Mesendoderm (in vitro differentiated cells): ENCODE measurements at places on chromosomes 1 and 21.

GRCh38 chr1:17233675-17234320 lies 15.1 kb upstream of the PADI3 start:
- H3K27me3 ChIP-seq, result no peaks in the 10 kb centered on the region
- H3K27ac ChIP-seq, result no peak overlapping the region
- no peaks in the 10 kb centered on the region for H3K4me1 ChIP-seq

- no peaks in the 10 kb centered on the region for H3K36me3 ChIP-seq
- no peak overlapping the region for H3K4me3 ChIP-seq
- no peaks in the 10 kb centered on the region for H3K4me1 ChIP-seq
- DNase-seq, result no peak
Measured at GRCh38 chr1:7721940-7722669, 49.0 kb upstream of the VAMP3 start.

DNA sequence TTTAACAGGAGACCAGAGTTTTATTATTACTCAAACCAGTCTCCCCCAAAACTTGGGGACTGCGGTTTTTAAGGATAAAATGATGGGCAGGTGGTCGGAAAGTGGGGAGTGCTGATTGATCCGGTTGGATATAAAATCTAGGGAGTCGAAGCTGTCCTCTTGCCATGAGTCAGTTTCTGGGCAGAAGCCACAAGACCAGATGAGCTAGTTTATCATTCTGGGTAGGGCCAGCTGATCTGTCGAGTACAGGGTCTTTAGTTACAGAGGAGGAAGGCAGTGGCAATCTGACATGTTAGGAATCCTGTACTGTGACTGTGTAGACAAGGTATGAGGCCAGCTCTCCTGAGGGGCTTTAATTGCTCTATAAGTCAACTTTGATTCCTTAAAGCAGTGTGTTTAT lies 22.9 kb upstream of the FOXE3 start:
- H3K27ac ChIP-seq, result no peak overlapping the region
- no peaks in the 10 kb centered on the region for H3K4me1 ChIP-seq
- no peaks in the 10 kb centered on the region for H3K36me3 ChIP-seq

- no peak overlapping the region for H3K27ac ChIP-seq
- H3K36me3 ChIP-seq, result no peaks in the 10 kb centered on the region
- H3K4me3 ChIP-seq, result no peak overlapping the region
- no peak for DNase-seq
- H3K4me1 ChIP-seq, result no peaks in the 10 kb centered on the region
- no peaks in the 10 kb centered on the region for H3K27me3 ChIP-seq
Measured at GRCh38 chr21:14879458-14879857, 185.3 kb downstream of the NRIP1 start.

- no peaks in the 10 kb centered on the region for H3K27me3 ChIP-seq
- H3K4me3 ChIP-seq, result no peak overlapping the region
- no peak overlapping the region for H3K27ac ChIP-seq
- H3K4me1 ChIP-seq, result peaks cover 4% of the 10 kb centered on the region
- no peaks in the 10 kb centered on the region for H3K36me3 ChIP-seq
Measured at GRCh38 chr1:94858276-94858675, 38.1 kb downstream of the SLC44A3 start.

DNA sequence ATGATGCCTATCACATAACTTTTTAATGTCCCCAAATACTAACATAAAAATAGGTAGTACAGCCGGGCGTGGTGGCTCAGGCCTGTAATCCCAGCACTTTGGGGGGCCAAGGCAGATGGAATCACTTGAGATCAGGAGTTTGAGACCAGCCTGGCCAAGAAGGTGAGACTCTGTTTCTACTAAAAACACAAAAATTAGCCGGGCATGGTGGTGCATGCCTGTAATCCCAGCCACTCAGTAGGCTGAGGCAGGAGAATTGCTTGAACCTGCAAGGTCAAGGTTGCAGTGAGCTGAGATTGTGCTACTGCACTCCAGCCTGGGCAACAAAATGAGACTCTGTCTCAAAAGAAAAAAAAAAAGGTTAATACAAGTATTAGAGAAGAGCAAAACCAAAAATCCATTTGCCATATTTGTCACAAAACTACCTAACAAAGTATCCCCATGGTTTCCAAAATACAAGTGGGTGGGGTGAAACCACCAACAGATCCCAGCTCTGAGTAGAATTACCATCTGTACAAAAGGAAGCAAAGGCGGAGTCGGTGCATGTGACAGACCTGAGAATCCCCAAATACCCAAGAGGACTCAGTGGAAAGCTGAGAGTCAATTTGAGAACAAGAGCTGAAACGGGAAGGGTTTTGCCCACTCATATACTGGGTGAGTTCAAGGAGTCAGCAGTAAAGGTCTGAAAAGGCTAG lies 113.2 kb downstream of the TOMM20 start:
- H3K27me3 ChIP-seq, result no peaks in the 10 kb centered on the region
- no peak overlapping the region for H3K27ac ChIP-seq
- peaks cover 2% of the 10 kb centered on the region for H3K4me1 ChIP-seq
- no peak for DNase-seq

DNA sequence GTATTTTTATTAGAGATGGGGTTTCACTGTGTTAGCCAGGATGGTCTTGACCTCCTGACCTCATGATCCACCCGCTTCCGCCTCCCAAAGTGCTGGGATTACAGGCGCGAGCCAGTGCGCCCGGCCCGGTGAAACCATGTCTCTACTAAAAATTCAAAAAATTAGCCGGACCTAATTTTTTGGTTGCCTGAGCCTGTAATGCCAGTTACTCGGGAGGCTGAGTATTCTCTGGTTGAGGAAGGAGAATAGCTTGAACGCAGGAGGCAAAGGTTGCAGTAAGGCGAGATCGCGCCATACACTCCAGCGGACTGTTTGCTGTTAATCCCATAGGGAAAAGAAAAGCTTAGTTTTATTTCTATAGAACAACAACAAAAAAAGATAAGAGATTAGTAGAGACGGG lies 29.9 kb upstream of the HJV start:
- H3K27me3 ChIP-seq, result no peaks in the 10 kb centered on the region
- H3K4me1 ChIP-seq, result no peaks in the 10 kb centered on the region
- no peak overlapping the region for H3K4me3 ChIP-seq
- no peak for DNase-seq
- no peaks in the 10 kb centered on the region for H3K36me3 ChIP-seq

DNA sequence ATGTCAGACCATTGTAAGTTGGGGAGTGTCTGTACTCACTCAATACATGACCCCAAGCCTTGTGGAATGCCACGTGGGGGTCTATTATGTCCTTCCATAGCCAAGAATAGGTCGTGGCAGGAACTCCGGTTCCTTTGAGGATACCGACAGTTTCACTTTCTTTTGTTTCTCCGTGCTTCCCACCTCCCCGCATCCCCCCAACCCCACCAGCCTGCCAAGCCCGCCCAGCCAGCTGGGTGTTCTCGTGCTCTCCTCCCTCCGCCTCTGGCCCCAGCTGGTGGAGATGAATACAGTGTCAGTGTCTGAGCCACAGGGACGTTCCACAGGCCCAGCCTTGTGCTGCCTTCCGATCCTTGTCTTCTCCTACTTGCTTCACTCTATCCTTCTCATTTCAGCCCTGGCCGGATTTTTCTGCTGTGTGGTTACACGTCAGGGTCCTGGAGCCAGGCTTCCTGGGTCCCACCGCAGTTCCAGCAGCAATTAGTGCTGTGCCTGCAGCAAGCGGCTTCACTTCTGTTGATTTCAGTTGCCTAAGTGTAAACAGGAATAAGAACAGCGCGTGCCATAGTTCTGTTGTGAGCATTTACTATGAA lies 4.1 kb upstream of the AGTRAP start:
- DNase-seq, result peak; percentile 62
- H3K27me3 ChIP-seq, result no peaks in the 10 kb centered on the region
- no peaks in the 10 kb centered on the region for H3K36me3 ChIP-seq
- H3K4me3 ChIP-seq, result no peak overlapping the region
- no peak overlapping the region for H3K27ac ChIP-seq

DNA sequence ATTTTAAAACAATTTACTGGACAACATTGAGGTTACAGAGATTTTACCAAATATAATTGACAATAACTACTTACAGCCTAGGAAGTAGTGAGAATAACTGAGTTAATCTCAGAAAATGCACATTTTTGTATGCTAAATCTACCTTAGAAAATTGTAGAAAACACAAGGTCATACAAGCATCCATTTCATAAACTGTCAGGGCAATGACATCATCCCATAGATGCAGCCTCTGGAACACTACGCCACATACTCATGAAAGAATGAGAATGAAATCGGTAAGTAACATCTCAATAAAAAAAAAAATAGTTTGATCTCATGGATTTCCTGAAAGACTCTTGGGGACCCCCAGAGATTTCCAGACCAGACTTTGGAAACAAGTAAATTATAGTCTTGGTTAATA lies 28.9 kb upstream of the BARHL2 start:
- no peaks in the 10 kb centered on the region for H3K36me3 ChIP-seq
- H3K27me3 ChIP-seq, result no peaks in the 10 kb centered on the region
- no peak for DNase-seq

- no peaks in the 10 kb centered on the region for H3K36me3 ChIP-seq
- H3K4me3 ChIP-seq, result no peak overlapping the region
- H3K27me3 ChIP-seq, result no peaks in the 10 kb centered on the region
- peak; percentile 3 for DNase-seq
- H3K27ac ChIP-seq, result no peak overlapping the region
- no peaks in the 10 kb centered on the region for H3K4me1 ChIP-seq
Measured at GRCh38 chr1:105462308-105462707, 1594.2 kb upstream of the PRMT6 start.

DNA sequence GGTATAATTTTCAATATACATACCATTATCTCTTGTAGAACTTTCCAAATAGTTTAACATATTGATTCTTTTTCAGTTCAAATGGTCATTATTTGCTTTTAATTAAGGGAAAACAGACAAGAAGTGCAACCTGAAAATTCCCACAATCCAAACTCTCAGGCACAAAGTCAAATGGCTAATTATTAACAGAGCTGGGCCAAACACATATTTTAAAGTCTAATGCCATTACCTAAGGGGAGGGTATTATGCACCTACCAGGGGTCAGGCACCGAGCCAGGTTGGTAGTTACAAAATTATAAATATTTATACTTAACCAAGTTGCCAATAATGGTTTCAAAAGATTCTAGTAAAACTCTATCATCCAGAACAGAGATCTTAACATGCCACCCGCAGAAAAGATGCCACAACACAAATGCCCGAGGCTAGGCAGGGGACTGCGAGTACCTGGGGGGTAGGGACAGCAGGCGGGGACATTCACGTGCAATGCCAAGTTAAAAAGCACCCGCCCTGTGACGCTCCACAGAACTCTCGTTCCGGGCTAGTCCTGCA lies 15.0 kb downstream of the LBR start:
- peaks cover 14% of the 10 kb centered on the region for H3K4me1 ChIP-seq
- no peaks in the 10 kb centered on the region for H3K36me3 ChIP-seq
- H3K27ac ChIP-seq, result no peak overlapping the region
- H3K4me3 ChIP-seq, result no peak overlapping the region
- DNase-seq, result no peak
- no peaks in the 10 kb centered on the region for H3K27me3 ChIP-seq

GRCh38 chr1:219566951-219567947 lies 45.7 kb downstream of the ZC3H11B start:
- H3K4me1 ChIP-seq, result no peaks in the 10 kb centered on the region
- no peaks in the 10 kb centered on the region for H3K27me3 ChIP-seq
- H3K4me3 ChIP-seq, result no peak overlapping the region
- DNase-seq, result peak; percentile 47

- no peaks in the 10 kb centered on the region for H3K4me1 ChIP-seq
- H3K4me3 ChIP-seq, result no peak overlapping the region
- DNase-seq, result no peak
- no peaks in the 10 kb centered on the region for H3K27me3 ChIP-seq
- no peak overlapping the region for H3K27ac ChIP-seq
Measured at GRCh38 chr1:8481650-8482380, 163.9 kb downstream of the SLC45A1 start.

GRCh38 chr1:82646888-82647287 lies 846.2 kb downstream of the ADGRL2 start:
- no peak overlapping the region for H3K4me3 ChIP-seq
- H3K4me1 ChIP-seq, result peaks cover 4% of the 10 kb centered on the region
- H3K27me3 ChIP-seq, result no peaks in the 10 kb centered on the region
- DNase-seq, result no peak

DNA sequence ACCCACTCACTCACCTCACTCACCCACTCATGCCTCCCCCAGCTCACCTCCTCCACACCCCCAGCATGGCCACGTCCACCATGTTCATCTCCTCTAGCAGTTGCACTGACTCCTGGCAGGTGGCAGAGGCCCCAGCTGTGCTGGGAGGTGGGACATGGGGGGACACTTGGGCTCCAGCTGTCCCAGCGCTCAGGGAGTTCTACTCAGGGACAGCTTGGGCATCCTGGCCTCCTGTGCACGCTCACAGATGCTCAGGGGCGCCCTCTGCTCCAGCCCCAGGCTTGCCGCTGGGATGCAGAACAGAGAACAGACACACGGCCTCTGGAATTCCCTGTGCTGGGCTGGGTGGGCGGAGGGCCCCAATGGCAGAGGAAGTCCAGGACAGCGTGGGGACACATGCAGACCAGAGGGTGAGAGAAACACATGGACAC lies 5.2 kb downstream of the KRTAP10-8 start:
- H3K27me3 ChIP-seq, result no peaks in the 10 kb centered on the region
- no peaks in the 10 kb centered on the region for H3K36me3 ChIP-seq
- H3K4me1 ChIP-seq, result peaks cover 4% of the 10 kb centered on the region
- H3K27ac ChIP-seq, result no peak overlapping the region

- H3K4me1 ChIP-seq, result no peaks in the 10 kb centered on the region
- no peaks in the 10 kb centered on the region for H3K36me3 ChIP-seq
- H3K27ac ChIP-seq, result no peak overlapping the region
- H3K27me3 ChIP-seq, result no peaks in the 10 kb centered on the region
- H3K4me3 ChIP-seq, result no peak overlapping the region
Measured at GRCh38 chr1:32623775-32624174, 26.6 kb downstream of the ZBTB8OS start.

- DNase-seq, result no peak
- H3K4me3 ChIP-seq, result no peak overlapping the region
- no peaks in the 10 kb centered on the region for H3K36me3 ChIP-seq
- H3K27ac ChIP-seq, result no peak overlapping the region
- no peaks in the 10 kb centered on the region for H3K27me3 ChIP-seq
Measured at GRCh38 chr1:18534810-18535205, 54.1 kb downstream of the KLHDC7A start.

GRCh38 chr1:243818978-243819377 lies 31.1 kb downstream of the AKT3 start:
- no peak overlapping the region for H3K4me3 ChIP-seq
- DNase-seq, result no peak
- no peaks in the 10 kb centered on the region for H3K27me3 ChIP-seq
- H3K4me1 ChIP-seq, result peaks cover 3% of the 10 kb centered on the region
- no peaks in the 10 kb centered on the region for H3K36me3 ChIP-seq

GRCh38 chr1:203197625-203198024 lies 11.1 kb upstream of the CHI3L1 start:
- no peak overlapping the region for H3K27ac ChIP-seq
- peak; percentile 89 for DNase-seq
- H3K36me3 ChIP-seq, result no peaks in the 10 kb centered on the region
- H3K4me1 ChIP-seq, result peaks cover 4% of the 10 kb centered on the region
- H3K27me3 ChIP-seq, result no peaks in the 10 kb centered on the region
